ENCODE measurements at places on chromosomes 16 and 17. TPM values are rescaled to one million over a fixed set of nuclear protein-coding genes. Genes with fewer than 3 reads are reported as not detected.

DNA sequence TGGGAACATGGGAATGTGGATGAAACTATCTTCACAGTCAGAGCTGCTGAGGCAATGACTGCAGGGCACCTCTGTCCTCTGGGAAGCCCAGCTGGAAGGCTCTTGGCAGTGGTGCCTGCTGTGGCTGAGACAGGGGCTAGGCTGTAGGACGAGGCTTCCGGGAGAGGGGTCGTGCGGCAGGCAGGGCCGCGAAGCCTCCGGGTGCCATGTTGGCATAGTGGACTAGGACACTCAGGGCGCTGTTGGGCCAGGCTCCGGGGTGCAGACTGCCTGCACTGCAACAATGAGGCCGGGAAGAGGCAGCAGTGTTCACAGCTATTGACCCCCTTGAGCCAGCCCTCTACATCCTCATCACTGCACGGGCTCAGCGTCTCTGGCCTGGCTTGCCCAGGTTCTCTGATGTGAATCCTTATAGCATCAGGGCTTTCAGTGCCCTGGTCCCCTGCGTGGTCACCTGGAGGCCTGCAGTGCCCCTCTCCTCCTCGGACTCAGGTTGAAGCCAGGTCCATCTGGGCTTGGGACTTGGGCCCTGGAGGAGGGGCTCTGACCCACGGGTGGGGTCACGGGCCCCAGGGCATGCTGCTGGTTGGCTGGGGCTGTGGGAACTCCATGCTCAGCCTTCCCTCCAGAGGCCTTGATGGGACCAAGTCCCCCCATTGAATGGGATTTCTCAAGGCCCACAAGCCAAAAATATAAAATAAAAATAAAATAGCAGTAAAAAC is 91.6 kb downstream of the TNFRSF13B start:
- no peak for DNase-seq
- H3K4me1 ChIP-seq = no peaks in the 10 kb centered on the region
- no peaks in the 10 kb centered on the region for H3K27me3 ChIP-seq
- no peak overlapping the region for H3K27ac ChIP-seq
- H3K36me3 ChIP-seq = no peaks in the 10 kb centered on the region

DNA sequence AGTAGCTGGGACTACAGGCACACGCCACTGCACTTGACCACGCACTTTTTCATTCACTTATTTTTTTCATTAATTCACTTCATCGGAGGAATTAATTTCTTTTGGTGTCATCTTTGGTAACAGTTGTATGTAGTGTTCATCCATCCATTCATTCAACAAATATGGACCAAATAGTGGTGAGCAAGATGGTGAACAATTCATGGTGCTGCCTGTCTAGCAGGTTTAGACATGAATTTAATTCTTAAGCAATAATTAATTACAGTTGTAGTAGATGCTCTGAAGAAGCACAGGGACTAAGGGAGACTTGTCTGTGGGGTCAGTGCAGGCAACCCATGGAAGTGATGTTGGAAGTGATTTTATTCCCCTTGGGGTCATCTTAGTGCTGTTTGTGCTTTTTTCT is 22.4 kb downstream of the GDE1 start:
- no peaks in the 10 kb centered on the region for H3K4me1 ChIP-seq
- no peaks in the 10 kb centered on the region for H3K27me3 ChIP-seq
- peaks cover 59% of the 10 kb centered on the region for H3K36me3 ChIP-seq
- no peak overlapping the region for H3K27ac ChIP-seq
- H3K4me3 ChIP-seq = no peak overlapping the region
- no peak for DNase-seq

DNA sequence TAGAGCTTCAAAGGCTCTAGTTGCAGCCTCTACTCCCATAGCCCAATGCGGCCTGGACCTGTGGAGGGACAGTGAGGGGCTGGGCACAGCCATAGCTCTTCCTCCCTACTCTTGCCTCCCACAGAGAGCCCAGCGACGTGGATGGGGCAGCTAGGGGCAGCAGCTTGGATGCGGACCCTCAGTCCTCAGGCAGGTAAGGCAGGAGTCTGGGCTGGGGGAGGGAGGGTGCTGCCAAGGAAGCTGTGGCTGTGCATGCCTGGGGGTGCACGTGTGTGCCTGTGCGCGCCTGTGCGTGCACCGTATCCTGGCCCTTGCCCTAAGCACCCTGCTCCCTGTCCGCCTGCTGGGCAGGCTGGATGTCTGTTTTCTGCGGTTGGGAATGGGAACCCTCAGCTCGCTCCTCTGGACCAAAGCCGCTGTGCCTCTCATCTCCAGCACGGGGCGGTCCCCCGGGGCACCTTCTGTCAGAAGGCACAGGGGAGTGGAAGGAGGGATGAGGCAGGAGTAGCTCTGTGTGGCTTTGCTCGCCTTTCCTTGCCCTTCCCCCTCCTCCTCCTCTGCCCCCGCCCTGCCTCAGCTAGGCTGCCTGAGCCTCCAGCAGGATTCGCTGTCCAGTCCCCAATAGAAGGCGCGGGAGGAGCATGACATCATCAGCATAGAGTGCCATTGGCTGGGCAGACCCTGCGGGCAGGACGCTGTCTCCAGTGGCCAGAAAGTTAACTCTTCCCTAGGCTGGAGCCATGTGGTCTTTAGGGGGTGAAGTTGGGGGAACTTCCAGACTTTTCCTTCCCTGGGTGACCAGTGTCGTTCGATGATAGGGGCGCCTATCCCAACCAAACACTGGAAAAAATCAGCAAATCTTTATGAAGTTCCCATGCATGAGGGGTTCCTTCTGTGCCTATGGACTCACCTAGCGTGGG is 797 bp downstream of the PRCD start:
- no peak for DNase-seq
- H3K4me1 ChIP-seq = peaks cover 21% of the 10 kb centered on the region
- H3K36me3 ChIP-seq = no peaks in the 10 kb centered on the region
- H3K27ac ChIP-seq = no peak overlapping the region
- H3K4me3 ChIP-seq = no peak overlapping the region
- peaks cover 21% of the 10 kb centered on the region for H3K27me3 ChIP-seq

Gene CHST6
- total RNA-seq = 0.05 TPM

- no peak for DNase-seq
- H3K27me3 ChIP-seq = peaks cover 3% of the 10 kb centered on the region
- no peak overlapping the region for H3K27ac ChIP-seq
- H3K4me1 ChIP-seq = no peaks in the 10 kb centered on the region
- H3K36me3 ChIP-seq = no peaks in the 10 kb centered on the region
These were observed 55.3 kb downstream of the MYH13 start for GRCh38 chr17:10317543-10317834.

- peaks cover 47% of the 10 kb centered on the region for H3K36me3 ChIP-seq
- no peak overlapping the region for H3K27ac ChIP-seq
- H3K4me1 ChIP-seq = peaks cover 38% of the 10 kb centered on the region
- H3K27me3 ChIP-seq = no peaks in the 10 kb centered on the region
These were observed 44.5 kb upstream of the ABR start for GRCh38 chr17:1224330-1224729.

DNA sequence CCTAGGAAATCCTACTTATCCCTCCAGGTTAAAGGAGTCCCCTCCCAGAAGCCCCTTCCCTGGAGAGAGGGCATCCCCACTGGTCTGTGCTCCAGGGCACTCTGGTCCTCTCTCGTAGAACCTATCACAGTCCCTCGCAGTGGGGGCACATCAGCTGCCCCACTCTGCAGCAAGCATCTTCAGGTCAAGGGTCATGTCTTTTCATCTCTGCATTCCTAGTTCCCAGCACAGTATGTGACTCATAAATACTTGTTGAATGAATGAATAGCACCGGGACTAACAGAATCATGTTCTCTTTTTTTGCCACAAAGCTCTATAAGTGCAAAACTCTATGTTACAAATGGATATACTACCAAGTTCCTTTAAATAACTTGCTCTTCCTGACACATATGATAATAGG is 36.0 kb downstream of the RNF157 start:
- H3K4me3 ChIP-seq = no peak overlapping the region
- DNase-seq = no peak
- H3K27me3 ChIP-seq = no peaks in the 10 kb centered on the region
- no peaks in the 10 kb centered on the region for H3K36me3 ChIP-seq
- H3K27ac ChIP-seq = no peak overlapping the region
- H3K4me1 ChIP-seq = peaks cover 17% of the 10 kb centered on the region

DNA sequence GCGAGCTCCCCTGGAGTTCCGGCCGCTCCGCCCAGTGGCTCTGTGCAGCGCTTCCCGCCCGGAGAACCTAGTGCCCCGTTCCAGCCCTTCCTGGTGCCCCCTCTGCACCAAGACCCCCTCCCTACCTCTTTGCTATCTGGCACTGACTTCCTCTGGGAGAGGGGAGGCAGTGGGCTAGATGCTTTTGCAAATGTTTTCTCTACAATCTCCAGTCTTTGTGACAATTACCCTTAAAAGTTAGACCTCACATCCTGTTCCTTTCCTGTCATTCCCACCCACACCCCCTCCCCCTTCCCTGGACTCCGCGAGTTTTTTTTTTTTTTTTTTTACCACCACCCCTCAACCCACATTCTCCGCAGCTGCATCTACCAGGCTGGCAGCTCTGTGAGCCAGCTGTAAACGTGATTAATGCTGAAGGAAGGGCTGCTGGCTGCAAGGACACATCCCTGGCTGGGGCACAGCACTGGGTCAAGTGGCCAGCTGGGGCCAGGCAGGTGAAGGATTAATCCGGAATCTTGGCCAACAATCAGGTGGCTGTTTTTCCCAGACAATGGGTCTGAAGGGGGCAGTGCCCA is 101.5 kb downstream of the MGAT5B start:
- DNase-seq = no peak
- peaks cover 28% of the 10 kb centered on the region for H3K27me3 ChIP-seq
- peaks cover 28% of the 10 kb centered on the region for H3K4me1 ChIP-seq
- H3K27ac ChIP-seq = peak overlapping the region; percentile 80
- no peaks in the 10 kb centered on the region for H3K36me3 ChIP-seq
- peak overlapping the region; percentile 84 for H3K4me3 ChIP-seq

Gene GSPT1
- total RNA-seq = 101 TPM

DNA sequence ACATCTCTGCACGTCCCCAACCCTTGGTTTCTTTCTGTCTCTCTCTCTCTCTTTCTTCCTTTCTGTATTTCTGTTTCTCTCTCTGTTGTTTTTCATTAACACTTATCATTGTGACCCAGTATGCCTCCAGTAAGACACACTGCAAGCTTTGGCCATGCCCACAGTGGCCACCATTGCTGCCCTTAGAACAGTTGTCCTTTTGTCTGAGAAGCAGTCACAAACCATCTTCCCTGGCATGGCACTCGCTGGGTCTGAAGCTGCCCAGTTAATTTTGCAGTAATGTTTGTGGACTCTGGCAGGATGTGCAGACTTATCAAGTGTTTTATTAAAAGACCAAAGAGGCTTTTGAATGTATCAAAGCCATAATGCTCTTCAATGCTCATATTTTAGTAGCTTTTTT is 146.9 kb downstream of the MSI2 start:
- H3K27me3 ChIP-seq = no peaks in the 10 kb centered on the region
- H3K27ac ChIP-seq = no peak overlapping the region
- peaks cover 18% of the 10 kb centered on the region for H3K4me1 ChIP-seq
- H3K4me3 ChIP-seq = no peak overlapping the region

DNA sequence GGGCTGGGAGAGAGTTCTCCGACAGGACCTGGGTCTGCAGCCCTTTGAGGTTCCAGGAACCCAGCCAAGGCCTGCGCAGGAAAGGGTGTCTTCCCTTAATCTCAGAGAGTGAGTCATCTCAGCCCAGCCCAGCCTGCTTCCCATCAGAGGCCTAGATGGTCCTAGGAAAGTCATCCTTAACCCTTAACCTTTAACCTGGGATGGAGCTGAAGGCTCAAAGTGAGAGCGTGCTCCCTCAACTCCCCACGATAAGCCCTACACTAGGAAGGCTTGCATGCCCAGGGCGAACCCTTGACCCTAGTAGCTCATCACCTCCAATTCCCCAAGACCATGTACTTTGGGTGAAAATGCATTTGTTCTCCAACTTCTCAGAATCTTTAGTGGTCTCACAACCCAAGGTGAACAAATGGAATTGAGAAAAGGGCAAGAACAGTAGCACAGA is 4.8 kb upstream of the ATXN7L3 start:
- no peak overlapping the region for H3K4me3 ChIP-seq
- H3K27ac ChIP-seq = no peak overlapping the region
- DNase-seq = no peak

- no peak for DNase-seq
- no peak overlapping the region for H3K27ac ChIP-seq
- no peak overlapping the region for H3K4me3 ChIP-seq
- H3K27me3 ChIP-seq = peaks cover 32% of the 10 kb centered on the region
These were observed 11.6 kb downstream of the CUEDC1 start for GRCh38 chr17:57943645-57944044.

Gene TPSAB1
- not detected for total RNA-seq

- no peak overlapping the region for H3K27ac ChIP-seq
- no peaks in the 10 kb centered on the region for H3K4me1 ChIP-seq
- H3K27me3 ChIP-seq = peaks cover 2% of the 10 kb centered on the region
- H3K36me3 ChIP-seq = no peaks in the 10 kb centered on the region
- no peak for DNase-seq
- no peak overlapping the region for H3K4me3 ChIP-seq
These were observed 180.5 kb upstream of the ZNF469 start for GRCh38 chr16:88202207-88202745.

Gene TRIM72
- total RNA-seq = 0.16 TPM

DNA sequence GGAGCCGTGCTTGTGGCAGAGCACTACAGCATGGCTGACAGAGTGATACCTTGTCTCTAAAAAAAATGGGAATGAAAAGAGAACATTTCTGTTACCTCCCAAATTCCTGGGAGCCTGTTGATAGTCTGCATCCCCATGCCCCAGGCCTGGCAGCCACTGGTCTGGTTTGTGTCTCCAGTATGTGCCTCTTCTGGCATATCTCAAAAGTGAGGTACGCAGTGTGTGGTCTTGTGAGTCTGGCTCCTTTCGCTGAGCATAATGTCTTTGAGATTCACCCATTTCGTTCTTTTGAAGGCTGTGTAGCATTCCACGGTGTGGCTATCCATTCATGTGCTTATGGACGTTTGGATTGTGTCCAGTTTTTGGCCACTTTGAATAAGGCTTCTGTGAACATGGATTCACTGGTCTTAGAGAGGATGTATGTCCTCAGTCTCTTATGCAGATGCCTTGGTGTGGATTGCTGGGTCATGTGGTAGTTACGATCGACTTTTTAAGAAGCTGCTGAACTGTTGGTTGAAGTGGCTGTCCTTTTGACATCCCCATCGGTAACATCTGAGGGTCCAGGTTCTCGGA is 39.1 kb downstream of the PRMT7 start:
- H3K4me1 ChIP-seq = no peaks in the 10 kb centered on the region
- DNase-seq = no peak
- no peak overlapping the region for H3K4me3 ChIP-seq
- H3K36me3 ChIP-seq = peaks cover 91% of the 10 kb centered on the region
- no peak overlapping the region for H3K27ac ChIP-seq
- H3K27me3 ChIP-seq = no peaks in the 10 kb centered on the region

DNA sequence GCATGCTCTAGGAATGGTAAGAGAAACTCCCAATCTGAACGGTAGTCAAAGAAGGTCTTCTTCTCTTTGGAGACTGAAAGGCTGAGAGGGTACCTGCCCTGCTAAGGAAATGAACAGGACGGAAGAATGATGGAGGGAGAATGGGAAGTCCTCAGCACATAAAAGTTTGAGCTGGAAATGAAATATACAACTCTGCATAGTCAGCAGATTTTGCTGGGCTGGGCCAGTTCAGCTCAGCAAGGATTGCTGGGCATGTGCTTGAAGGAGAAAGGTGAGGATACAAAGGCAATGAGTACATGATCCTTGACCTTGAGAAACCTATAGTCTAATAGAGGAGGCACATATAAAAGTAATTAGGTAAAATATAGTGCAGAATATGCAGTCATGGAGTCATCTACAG is 669.3 kb downstream of the MAF start:
- H3K27ac ChIP-seq = no peak overlapping the region
- no peak for DNase-seq
- no peaks in the 10 kb centered on the region for H3K27me3 ChIP-seq
- H3K36me3 ChIP-seq = no peaks in the 10 kb centered on the region
- no peak overlapping the region for H3K4me3 ChIP-seq

All from activated B cell treated with CpG ODN at 0.5 μM for 24 hours (primary cell).